ENCODE measurements at places on chromosomes 12 and 14. TPM values are rescaled to one million over a fixed set of nuclear protein-coding genes. Genes with fewer than 3 reads are reported as not detected.

DNA sequence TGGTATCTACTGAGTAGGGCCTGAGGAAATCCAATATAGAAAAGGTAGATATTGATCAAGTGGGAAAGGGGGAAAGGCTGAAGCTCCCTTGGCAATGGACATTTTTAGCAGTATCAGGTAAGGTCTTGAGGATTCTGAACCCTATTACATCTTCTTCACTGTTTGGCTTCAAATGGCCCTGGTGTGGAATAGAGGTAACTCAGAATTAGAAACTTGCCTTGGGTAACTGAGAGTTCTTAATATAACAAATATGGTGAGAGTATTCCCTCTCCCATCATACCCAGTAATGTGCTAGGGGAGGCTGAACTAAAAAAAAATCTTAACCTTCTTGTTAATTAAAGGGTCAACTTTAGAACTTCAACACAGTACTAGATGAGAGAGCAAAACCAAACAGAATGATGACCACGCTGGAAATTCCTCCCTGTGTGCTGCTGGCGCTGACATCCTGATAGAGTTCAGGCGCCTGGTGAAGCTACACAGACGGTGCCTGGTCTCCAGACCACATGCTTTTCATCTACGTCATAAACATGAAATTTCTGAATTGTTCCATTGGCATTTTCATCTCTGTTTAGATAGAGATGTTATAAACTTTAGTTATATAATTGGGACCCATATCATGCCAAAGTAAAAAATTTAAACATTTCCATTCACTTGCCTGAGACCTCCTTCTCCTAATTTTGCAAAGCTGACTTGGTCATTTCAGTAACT, 128.3 kb downstream of the AKAP6 start:
- no peak for DNase-seq

DNA sequence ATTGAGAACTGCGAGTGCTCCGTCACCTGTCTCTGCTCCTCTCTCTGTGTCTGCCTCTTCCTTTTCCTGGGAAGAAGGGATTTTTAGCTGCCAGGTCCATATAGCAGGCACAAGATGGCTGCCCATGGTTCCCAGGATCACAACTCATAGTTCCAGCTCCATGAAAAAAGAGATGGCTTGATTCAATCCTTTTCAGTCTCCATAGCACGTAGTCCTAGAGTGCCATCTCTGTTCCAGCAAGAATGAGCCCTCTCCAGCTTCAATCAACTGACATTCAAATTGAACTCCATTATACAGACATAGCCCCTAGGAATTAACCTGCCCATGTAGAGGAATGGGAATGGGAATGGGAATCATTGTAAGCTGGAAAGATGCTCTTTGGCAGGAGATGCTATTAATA, 34.7 kb upstream of the RTRAF start:
- no peak for DNase-seq

DNA sequence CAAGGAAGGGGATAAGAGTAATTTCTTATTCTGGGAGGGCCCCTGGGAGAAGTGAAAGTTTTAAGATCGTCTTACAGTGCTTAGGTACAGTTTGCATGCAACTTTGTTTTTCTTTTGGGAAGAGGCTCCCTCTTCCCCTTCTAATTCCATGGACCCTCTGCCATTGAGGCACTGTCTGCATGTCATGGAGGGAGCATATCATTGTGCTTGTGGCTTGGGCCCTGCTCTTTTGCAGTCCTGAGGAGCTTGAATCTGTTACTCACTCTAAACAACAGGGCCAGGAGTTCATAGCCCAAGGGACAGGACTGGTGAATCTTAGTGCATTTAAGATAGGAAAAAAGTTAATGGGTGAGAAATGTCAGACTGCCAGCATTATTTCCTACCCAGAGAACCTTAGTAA, 2.3 kb downstream of the UBE3B start:
- DNase-seq: no peak

Gene APAF1
- total RNA-seq: 28.4 TPM

- DNase-seq: peak; percentile 54
These were observed 106.8 kb downstream of the DAD1 start for GRCh38 chr14:22482085-22482694.

GRCh38 chr12:83335748-83336147, 649.0 kb downstream of the TMTC2 start:
- DNase-seq: no peak

- DNase-seq: no peak
These were observed 13.0 kb upstream of the TPCN1 start for GRCh38 chr12:113208041-113208934.

- peak; percentile 88 for DNase-seq
These were observed 31.9 kb downstream of the DAD1 start for GRCh38 chr14:22556990-22557623.

Gene TSHR
- total RNA-seq: not detected

DNA sequence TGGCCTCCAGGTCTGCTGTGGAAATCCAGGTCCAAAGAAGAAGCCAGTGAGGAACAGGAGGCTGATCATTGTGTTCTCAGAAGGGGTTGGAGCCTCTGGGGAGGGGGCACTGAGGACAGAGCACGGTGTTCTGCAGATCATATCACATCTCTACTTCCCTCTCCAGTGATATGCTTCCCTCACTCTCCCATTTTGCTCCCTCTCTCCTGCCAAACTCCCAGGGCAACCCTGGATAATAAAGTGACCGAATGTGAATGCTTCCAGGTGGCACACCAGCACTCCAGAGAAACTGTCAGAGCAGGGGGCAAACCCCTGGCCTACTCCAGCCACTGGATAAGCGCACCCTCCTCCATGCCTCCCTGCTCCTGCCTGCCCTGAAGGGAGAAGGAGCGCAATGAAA, 57.8 kb downstream of the DPF3 start:
- DNase-seq: no peak

Gene GPRC5D
- total RNA-seq: not detected

Gene TWF1
- total RNA-seq: 95.0 TPM

Measured in A673 (cell line).